ENCODE measurements at places on chromosomes 6 and 20.

GRCh38 chr20:15616626-15617025, 956.6 kb downstream of the KIF16B start:
- DNase-seq = peak; percentile 31

DNA sequence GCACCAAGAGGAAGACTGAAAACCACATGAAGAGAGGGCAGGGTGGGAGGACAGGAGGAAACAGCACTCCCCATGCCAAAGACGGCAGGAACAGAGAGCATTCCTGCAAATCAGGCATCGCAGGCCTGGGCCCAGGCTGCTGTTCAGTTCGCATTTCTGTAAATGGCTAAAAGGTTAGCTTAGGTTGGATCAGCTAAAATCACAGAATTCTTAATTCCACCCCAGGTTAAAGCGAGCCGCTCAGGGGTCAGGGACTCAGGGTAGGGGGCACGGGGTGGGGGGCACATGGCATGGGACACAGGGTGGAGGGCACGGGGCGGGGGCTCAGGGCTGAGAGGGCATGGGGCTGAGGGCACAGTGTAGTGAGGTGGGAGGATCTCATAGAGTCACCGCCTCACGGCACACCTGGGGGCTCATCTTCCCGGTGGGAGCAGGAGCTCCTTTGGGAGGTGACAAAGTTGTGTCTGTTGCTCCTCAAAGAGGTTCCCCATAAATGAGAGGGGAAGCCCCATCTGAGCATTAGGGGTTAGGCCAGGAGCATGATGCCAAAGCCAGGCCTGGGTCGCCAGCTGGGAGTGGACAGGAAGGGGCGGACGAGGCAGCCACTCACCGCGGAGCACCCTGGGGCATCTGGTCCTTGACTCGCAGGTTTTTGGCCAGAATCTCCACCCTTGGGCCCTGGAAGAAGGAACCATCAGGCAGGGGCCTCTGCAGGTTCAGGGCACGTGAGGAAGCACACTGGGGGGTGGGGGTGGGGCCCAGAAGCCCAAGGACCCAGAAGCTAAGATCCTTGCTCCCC, 200.7 kb downstream of the PREX1 start:
- DNase-seq = no peak

DNA sequence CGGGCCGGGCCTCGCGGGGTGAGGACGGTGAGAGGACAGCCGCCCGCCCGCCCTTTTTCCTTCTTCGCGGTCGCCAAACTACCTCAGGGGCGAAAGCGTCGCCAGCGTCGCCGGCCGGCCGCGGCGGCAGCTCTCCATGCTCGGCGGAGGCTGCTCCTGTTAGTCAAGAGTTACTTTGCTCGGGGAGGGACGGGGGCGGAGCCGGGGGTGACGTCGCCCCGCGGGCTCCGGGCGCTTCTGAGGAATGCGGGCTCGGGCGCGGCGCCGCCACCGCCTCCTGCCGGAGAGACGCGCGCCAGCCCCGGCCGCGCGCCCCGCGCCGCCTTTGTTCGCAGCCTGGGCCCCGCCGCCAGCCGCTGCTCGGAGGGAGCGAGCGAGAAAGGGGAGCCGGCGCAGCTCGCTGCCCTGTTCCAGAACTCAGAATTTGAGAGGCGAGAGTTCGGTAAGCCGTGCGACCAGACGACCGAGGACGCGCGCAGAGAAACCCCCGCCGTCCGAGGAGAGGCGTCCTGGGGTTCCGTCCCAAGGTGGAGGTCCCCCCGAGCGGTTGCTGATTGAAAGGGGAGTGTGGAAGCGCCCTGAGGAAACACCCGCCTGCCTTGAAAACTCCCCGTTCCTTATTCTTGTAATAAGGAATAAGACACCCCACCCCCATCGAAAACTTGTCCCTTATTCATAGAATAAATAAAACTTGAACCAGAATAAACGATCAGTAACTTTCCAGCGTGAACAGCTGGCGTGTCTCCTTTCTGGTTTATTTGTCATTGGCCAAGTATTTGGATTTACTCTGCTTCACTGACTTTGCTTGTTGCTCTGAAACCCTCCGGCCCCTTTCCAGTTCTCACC, at the start of gene PTPRK:
TSS of gene PTPRK (minus strand) at position 164 of the 846 bp plus-strand sequence. CDS start 241 bp downstream, outside the sequence.
- peak; percentile 88 for DNase-seq

DNA sequence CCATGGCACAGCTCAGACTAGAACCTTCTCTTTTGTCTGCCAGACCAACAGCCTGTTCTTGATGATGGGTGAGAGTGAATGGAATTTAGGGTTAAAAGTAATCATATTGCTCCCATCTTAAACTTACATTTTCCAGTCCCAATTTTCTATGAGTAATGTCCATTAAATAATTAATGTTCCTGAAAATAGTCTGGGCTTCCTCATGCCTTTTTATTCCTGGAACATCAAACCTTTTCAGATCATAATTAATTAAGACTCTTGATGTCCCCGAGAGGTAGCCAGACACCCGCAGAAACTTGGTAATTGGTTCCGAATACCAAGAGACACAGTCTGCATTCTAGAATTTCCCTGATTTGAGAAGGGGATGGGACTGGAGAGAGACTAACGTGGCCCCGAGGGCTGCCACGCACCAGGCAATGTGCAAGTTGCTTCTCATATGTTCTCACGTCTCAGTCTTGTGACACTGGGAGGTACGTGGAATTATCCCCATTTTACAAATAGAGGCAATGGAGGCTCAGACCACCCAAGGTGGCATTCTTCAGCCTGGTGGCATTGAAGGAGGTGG, 78.6 kb upstream of the TOX2 start:
- DNase-seq = no peak

GRCh38 chr6:114007516-114007915, 36.6 kb upstream of the HDAC2 start:
- DNase-seq = no peak

DNA sequence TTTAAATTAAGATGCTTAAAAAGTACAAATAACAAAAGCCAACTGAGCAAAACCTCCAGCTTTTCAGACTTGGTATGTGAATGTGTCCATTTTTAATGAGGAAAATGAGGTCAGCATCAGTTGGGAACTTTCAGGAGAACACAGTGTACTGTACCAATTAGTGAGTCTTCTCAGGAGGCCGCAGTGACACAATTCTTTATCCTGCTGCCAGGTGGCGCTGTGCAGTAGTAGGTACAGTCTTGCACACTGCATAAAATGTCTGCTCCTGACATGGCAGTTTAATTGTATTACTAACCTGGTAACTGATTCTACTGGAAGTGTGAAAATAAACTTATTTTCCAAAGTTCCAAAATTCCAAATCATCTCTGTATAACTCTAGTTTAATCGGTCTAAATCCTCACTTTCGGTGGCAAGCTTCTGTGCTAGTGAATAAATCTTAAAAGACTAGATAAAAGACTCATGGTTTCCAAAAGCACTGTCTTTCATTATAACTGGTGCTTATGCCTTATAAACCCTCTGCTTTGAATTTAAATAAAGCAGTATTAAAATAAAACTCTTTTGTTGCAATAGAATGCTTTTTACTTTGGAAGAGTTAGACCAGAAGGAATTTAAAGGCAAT, 214.8 kb upstream of the MMS22L start:
- DNase-seq = peak; percentile 66

DNA sequence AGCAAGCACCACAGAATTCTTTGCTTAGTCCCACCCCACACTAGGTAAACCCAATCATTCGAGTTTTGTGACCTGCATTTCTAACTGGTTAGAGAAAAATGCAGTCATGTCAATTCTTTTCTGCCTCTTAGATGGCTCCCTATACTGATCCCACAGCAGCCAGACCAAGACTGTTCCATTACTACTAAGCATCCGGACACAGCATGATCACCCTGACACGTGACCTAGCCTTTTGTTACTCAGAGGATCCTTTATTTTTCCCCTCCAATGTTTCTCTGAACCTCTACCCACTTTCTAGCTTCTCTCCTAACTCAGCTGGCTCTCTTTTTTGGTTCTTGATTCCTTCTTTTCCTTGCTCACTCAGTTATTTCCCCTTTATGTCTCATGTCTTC, 87.9 kb downstream of the PDE10A start:
- DNase-seq = no peak

- DNase-seq = no peak
Measured at GRCh38 chr6:163725008-163725941, 310.8 kb downstream of the QKI start.

DNA sequence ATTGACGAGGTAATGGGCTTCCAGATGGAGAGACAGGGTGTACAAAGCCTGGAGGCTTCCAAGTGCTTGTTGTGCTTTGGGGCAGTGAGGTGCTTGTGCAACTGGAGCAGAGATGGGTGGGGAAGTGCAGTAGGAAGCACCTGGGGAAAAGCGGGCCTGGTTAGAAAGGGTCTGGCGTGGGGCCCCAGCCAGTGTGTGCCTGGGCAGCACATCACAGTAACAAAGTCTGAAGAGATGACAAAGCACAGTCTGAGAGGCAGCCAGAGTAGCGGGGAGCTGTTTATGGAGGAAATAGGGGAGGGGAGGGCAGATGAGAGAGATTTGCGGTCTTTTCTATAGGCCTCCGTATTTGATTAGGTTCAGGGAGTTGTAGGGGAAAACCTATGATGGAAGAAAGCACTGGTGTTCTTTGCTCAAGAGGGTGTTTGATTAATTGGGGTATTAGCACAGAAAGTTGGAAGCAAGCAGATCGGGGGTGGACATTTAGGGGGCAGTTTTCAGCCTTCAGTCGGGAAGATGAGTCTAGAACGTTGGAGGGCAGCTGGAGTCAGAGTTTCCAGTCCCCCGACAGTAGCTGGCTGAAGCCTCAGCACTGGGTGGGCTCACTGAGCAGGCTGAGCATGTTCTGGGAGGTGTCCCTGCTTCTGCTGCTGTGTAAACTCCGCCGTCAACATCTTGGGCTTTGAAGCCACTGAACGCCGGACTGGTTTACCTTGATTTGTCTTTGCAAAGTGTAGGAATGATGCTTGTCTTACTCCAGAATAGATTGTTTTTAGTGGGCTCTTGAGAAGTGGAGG, 15.5 kb upstream of the MROH8 start:
- no peak for DNase-seq

DNA sequence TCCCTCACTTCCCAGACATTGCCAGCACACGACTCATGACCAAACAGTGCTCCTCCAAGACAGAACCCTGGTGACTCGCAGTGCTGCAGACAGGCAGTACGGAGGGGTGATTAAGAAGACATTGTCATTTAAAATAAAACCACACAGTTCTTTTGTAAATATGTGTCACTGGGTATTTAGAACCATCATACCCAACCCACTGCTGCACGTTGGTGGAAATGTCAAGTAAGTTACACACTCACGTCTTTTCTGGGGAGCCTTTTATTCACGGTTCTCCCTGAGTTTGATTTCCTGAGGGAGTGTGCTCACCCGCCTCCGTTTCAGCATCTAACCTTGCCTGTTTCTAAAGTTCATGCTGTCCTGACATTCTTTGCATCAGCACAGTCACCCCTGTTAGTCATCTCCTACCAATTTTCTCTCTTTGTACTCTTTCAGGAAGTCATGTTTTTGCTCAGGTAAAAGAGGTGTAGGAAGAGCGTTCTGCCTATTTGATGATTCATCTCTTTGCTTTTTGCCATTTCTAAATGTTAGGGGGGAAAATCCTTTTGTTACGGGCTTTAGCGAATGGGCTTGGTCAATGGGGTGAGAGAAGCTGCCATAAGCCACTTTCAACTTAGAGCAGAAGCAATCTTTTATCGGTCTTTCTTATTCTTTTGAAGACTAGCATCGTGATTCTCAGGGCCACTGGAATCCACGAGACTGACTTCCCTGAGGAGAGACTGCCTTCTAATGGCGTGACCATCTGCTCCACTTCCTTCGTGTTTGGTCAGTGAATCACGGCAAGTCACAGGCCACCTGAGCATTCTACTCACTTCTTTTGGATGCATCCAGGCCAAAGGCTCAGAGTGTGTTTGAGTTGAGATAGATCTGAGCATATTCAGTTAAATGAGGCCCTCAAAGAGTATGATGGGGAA, 512.8 kb upstream of the JARID2 start:
- DNase-seq = peak; percentile 79

- DNase-seq = no peak
Measured at GRCh38 chr20:19403549-19403948, 191.1 kb downstream of the SLC24A3 start.

DNA sequence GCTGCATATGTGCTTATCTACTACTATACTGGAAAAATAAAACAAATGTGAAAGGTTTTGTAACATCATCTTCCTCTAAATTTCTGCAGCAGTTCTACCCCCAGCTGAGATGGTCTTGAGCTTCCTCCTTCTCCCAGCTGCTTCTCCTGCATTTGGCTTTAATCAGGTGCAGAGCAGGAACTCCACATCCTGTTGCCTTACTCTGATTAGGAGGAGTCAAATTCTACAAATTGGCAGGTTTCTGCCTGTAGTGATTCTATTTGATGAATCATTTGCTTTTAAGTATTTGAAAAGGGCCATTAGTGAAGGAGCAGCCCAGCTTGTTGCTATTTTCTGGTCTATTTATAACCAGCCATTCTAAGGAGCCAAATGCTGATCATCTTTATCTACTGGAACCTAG, 224.5 kb downstream of the GMDS start:
- DNase-seq = peak; percentile 52

GRCh38 chr20:6919792-6920468, 152.4 kb downstream of the BMP2 start:
- no peak for DNase-seq

GRCh38 chr20:18671203-18671710, 83.4 kb downstream of the DTD1 start:
- no peak for DNase-seq

- DNase-seq = no peak
Measured at GRCh38 chr20:16273812-16274555, 299.3 kb downstream of the KIF16B start.

DNA sequence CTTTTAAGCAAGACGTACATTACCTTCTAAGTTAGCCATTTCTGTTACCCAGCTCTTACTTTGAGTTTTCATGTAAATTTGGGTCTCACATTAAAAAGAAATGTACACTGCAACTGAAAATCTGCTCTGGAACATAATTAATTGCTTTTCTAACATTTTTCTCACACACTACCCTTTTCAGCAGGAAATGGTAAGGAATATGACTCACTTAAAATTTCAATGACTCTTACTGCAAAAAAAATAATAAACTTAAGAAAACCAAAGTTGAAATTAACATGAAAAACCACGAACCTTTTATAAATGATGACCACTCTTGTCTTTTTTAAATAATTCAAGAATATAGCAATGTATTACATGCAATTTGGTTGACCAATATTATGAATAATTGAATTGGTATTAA, 1.3 kb downstream of the CGA start:
- peak; percentile 23 for DNase-seq

- no peak for DNase-seq
Measured at GRCh38 chr6:143611580-143611979, 66.2 kb upstream of the PHACTR2 start.

GRCh38 chr6:54992789-54993188, 146.2 kb downstream of the FAM83B start:
- no peak for DNase-seq

- DNase-seq = no peak
Measured at GRCh38 chr6:42366999-42367352, 84.8 kb downstream of the TRERF1 start.

DNA sequence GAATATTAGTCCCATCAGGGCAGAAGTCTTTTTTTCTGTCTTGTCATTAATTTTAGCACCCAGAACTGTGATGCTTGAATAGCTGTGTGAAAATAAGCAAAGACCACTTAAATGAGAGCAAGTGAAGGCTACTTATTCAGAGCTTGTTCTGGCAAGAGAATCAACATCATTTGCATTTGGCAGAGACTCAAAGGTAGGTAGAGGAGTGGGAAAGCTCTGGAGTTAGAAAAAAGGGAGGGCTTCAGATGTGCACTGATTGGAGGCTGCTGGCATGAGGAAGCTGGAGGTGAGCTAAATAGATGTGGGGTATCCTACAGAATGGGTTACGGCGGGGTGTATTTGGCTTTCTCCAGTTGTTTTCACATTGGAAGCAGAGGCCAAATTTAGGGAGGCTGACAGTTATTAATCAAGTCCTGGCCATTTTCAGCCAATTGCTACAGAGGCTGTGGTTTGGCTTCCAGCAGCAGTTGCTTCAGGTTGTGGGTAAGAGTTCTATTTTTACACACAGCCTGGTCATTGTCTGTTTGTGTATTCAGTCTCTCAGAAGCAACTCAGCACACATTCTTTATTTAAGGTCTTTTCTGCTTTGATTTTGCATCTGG, 254.3 kb downstream of the BTBD3 start:
- no peak for DNase-seq

All from HFFc6 (cell line).